Pulmonary artery endothelial cell (primary cell): ENCODE measurements at places on chromosomes 6 and 20. TPM values are rescaled to one million over a fixed set of nuclear protein-coding genes. Genes with fewer than 3 reads are reported as not detected.

VWA7 gene
- under 0.01 and 0.11 TPM in 2 replicates for total RNA-seq

MCHR2 gene
- not detected in 2 replicates for total RNA-seq

DOP1A gene
- total RNA-seq, result 22.2 and 31.5 TPM in 2 replicates

- DNase-seq, result no peak
These were observed 74.1 kb downstream of the SULF2 start for GRCh38 chr20:47711046-47711752.

- DNase-seq, result no peak
These were observed 178.0 kb upstream of the SASH1 start for GRCh38 chr6:148164645-148165044.

MYBL2 gene
- total RNA-seq, result 26.6 and 41.9 TPM in 2 replicates
